ENCODE measurements at places on chromosomes 16 and 17.

- no peak for DNase-seq
Measured at GRCh38 chr16:87344931-87345631, 27.9 kb upstream of the C16orf95 start.

DNA sequence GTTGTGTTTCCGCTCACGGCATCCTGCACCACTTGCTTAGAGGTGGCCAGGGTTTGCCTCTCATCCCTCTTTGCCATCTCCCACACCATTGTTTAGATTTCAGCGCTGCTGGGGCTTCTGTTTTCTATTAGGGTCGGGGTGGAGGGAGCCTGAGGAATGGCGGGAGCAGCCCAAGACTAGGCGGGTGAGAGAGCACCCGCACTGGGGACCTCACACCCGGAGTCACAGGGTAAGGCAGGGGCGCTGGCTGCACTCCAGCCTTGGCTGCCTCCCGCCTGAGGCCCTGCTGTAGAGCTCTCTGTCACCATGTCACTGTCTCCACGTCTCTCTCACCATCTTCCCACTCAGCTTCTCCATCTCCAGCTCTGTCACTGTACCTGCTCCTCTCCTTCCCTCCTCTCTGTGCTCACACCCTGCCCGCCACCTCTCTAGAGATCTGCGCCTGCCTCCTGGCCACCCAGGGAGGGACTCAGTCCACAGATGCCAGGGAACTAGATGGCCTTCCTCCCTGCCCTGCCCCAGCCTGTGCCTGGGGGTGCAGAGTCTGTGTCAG is 32.8 kb upstream of the ABCC3 start:
- no peak for DNase-seq

- no peak for DNase-seq
Measured at GRCh38 chr17:80970044-80970761, 21.4 kb upstream of the CHMP6 start.

DNA sequence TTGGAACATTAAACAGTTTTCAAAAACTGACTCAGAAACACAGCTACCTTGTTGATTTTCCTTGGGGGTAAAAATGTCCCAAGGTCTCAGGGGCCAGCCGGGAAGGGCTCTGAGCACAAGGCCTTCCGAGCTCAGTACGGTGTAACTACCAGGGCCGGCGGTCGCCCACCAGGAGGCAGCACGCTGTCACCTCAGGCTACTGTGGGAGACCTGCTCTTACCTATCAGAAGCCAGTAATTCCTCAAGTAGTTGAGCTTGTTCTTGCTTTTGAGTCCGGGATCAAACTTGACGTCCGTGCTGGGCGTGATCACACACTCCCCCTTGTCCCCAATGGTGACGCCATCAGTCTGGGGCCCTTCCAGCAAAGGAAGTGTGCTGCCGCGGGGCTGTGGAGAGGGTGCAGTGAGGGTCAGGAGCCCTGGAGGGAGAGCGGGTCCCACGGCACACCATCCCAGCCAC is 43.4 kb upstream of the ICAM2 start:
- DNase-seq: peak; percentile 65

DNA sequence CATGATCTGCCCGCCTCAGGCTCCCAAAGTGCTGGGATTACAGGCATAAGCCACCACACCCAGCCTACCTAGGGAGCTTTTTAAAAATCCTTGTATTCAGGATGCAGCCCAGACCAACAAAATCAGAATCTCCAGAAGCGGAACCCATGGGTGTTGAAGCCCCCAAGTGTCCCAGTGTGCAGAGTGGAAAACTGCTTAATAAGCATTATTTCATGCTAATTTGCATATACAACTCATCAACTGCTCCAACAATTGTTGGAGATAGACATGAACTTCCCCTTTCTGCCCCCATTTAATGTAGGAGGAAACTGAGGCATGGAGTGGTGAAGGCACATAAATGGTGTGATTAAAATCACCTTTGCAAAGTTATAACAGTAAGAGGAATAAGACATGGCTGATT is 84.3 kb upstream of the C16orf82 start:
- DNase-seq: no peak

DNA sequence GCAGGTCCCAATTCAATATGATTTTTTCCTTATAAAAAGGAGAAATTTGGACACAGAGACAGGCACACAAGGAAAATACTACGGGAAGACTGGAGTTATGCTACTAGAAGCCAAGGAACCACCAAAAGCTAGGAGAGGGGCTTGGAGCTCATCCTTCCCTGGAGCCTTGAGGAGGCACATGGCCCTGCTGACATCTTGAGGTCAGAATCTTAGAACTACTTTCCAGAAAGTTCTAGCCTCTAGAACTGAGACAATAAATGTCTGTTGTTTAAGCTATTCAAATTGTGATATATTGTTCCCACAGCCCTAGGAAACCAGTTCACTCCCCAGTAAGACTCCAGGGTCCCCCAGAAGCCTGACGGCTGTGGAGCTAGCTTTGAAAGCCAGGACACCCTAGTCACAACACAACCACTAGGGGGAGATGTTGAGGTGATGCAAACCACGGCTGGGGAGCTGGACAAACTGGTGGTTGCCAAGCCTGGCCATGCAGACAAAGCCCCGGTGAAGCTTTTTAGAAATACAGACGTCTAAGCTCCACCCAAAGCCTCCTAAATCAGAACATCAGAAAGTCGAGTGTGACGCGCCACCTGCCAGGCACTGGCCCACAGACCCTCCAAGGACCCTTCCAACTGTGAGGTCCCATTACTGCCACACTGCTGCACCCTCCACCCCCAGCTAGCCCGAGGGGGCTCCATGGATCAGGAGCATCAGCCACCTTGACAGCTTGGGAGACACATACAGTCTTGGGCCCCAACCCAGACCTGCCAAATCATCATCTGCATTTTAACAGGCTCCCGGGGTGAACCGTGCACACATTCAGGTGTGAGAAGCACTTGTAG is 106.4 kb downstream of the SLC39A11 start:
- DNase-seq: peak; percentile 51

DNA sequence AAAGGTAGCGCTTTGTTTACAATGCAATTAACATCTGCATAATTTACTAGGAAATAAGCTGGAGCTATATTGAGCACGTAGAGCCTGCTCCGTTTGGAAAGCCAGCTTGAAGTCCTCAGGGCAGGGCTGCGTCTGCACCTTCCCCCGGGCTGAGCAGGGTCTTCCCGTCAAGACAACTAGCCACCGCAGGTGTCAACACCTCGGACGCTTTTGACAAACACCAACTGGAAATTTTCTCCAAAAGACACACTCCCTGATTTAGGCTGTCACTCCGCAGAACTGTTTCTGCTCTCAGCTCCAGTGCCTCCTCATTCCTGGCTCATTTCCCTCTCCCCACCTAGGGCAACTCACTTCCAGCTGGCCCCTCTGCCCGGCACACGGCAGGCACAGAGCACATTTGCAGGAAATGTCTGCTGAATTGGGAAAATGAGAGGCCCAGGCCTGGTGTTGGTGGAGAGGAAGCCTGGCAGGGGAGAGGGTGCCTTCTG is 170.3 kb downstream of the MAF start:
- DNase-seq: no peak

DNA sequence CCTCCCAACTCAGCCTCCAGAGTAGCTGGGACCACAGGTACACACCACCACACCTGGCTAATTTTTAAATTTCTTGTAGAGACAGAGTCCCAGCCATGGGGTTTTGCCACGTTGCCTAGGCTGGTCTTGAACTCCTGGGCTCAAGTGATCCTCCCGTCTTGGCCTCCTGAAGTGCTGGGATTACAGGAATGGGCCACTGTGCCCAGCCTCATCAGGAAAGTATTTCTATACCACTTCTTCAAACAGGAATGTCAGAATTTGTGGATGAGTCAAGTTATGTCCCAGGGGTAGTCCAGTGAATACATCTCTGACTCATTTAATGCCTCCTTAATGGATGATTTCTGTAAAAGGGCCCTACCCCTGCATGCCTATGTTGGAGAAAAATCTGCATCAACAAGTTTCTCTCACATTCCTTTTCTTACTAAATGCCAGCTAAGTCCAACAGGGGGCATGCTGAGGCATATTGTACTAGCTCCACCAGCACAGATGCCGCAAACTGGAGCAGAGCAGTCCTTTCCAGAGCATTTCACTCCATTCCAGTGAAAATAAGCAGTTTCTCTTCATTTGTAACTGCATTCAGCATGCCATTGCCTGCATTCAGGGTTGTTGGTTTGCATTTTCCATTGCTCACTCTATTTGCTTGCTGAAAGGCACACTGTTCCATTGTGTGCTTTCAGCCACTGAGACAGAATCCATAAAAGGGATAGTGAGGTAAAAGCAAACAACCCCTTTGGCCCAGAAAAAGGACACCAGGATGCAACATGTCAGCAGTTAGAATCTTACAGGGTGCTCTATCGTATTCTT is 5.3 kb upstream of the CAVIN1 start:
- no peak for DNase-seq

GRCh38 chr16:24986512-24987303 is 28.5 kb downstream of the ARHGAP17 start:
- peak; percentile 58 for DNase-seq

Measured in right lung (tissue), 10 donors.